ENCODE measurements at places on chromosomes 16 and 17.

GRCh38 chr17:77488531-77489238 is 347.9 kb downstream of the SEC14L1 start:
- DNase-seq = no peak

- DNase-seq = no peak
These were observed 32.9 kb downstream of the DYNLRB2 start for GRCh38 chr16:80573700-80574120.

DNA sequence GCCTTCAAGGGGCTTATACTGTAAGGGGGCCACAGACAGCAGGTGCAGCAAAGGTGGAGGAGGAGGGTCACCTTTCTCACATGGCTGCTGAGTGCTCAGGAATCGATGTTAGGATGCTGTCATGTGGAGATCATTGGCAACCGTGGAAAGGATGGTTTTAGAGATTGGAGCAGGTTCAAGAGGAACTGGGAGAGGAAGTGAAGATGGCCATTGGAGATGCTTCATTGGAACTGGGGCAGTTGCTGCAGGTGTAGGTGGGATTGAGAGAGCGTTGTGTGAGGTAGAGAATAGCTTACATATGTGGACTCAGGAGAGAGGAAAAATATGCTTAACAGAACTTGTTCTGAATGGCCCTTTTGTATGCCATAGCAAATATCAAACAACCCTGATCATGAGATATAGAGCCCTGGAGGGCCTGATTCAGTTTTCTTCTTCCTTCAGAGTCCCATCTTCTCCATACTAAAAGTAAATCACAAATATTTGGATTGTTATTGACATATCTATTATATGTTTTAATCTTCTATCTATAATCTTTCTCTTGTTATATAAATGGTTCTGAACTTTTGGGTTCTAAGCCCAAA is 40.8 kb downstream of the LDHD start:
- DNase-seq = no peak

- DNase-seq = no peak
These were observed 56.8 kb downstream of the NQO1 start for GRCh38 chr16:69669577-69669976.

DNA sequence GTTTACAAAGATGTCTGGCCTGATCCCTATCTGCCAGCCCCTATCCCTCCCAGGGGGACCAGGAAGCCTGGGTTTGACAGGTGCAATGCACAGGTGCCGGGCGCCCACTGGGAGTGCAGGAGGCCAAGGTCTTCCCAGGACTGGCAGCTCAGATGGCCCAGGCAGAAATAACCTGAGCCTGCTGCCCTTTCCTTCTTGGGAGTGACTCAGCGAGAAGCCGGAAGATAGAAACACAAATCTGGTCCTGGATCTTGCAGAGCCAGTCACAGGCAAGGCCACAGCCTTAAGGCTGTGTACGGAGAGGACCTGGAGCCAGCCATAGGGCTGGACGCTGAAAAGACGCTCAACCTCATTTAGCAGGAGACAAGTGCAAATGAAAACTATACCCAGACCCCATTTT is 27.7 kb downstream of the GPR142 start:
- no peak for DNase-seq

- DNase-seq = no peak
These were observed 24.9 kb downstream of the LITAFD start for GRCh38 chr16:8907096-8907495.

- DNase-seq = no peak
These were observed 16.8 kb downstream of the PRPSAP1 start for GRCh38 chr17:76336756-76337412.

DNA sequence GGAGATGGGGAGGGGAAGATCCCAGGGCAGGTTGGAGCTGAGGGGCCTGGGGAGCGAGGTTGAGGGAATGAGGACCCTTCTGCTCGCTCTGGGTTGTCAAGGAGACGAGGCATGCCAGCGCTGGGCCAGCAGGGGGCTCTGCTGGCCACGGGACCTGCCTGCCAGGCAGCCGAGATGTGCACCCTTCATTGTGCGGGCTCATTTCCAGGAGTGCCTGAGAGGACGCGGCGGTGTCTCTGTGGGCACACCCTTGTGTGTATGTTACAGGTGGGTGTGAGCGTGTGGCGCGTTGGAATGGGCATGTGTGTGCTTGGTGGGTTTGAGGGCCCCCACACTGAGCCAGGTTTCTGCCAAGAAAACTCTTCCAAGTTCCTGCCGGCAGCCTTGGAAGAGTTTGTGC is 15.9 kb downstream of the ARHGAP23 start:
- no peak for DNase-seq

GRCh38 chr16:324451-325334 is 27.8 kb downstream of the AXIN1 start:
- DNase-seq = no peak

GRCh38 chr17:77566151-77566550 is 392.4 kb upstream of the TNRC6C start:
- DNase-seq = no peak

DNA sequence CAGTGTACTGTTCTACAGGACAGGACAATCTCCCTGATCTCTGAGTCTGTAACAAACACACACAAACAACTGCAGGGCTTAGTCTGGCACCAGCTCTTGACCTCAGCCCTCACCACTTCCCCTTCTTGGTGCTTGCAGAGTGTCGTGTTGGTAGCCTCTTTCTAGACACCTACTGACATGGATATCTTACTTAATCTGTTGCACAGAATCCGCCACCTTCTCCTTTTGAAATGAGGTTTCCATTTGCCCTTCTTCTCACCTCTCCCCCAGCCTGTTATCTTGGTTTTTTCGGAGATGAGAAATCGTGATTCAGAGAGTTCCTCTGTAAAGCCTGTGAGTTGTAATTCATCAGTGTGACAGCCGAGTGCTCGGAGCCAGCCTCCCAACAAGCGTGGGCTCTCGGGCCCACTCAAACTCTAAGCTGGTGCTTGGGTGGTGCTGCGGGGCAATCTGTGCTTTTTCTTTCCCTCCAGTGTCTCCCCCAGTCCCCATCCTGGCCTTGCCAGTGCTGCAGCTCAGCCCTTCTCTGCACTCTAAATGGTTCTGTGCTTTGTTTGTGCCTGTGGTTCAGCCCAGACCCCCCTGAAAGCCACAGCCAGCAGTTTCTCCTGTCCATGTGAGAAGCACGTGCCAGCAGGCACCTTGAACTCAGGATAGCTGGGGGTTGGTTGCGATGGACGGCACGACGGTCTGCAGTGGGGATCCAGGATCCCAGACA is 28.1 kb downstream of the KIAA0513 start:
- peak; percentile 94 for DNase-seq

- no peak for DNase-seq
These were observed 134.5 kb downstream of the MRTFB start for GRCh38 chr16:14205666-14206065.

DNA sequence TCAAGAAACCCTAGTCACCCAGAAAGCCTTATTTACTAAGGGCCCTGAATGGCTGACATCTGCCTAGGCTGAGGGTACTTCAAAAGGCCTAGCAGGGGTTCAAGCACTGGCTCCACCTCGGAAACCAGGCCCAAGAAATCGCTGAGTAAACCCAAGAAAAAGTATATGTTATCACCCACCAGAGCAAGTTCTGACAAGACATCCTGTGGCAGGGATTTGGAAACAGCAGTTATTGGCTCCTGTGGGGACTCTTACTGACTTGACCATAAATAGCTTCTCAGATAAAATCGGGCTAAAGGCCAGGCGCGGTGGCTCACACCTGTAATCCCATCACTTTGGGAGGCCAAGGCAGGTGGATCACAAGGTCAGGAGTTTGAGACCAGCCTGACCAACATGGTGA is 12.2 kb downstream of the ATP6V0D1 start:
- DNase-seq = no peak

- no peak for DNase-seq
These were observed 30.0 kb downstream of the SRCIN1 start for GRCh38 chr17:38575781-38576180.

- no peak for DNase-seq
These were observed 223.7 kb downstream of the SEC14L1 start for GRCh38 chr17:77364381-77364911.

- no peak for DNase-seq
These were observed 216.1 kb downstream of the ENGASE start for GRCh38 chr17:79290726-79291125.

- no peak for DNase-seq
These were observed 2140.2 kb downstream of the TP53TG3F start for GRCh38 chr16:35599429-35600160.

GRCh38 chr17:38879878-38880665 is 10.2 kb downstream of the LASP1 start:
- DNase-seq = no peak

GRCh38 chr17:8846768-8847211 is 20.7 kb downstream of the PIK3R6 start:
- peak; percentile 27 for DNase-seq
